ENCODE measurements at places on chromosomes 11 and 22.

DNA sequence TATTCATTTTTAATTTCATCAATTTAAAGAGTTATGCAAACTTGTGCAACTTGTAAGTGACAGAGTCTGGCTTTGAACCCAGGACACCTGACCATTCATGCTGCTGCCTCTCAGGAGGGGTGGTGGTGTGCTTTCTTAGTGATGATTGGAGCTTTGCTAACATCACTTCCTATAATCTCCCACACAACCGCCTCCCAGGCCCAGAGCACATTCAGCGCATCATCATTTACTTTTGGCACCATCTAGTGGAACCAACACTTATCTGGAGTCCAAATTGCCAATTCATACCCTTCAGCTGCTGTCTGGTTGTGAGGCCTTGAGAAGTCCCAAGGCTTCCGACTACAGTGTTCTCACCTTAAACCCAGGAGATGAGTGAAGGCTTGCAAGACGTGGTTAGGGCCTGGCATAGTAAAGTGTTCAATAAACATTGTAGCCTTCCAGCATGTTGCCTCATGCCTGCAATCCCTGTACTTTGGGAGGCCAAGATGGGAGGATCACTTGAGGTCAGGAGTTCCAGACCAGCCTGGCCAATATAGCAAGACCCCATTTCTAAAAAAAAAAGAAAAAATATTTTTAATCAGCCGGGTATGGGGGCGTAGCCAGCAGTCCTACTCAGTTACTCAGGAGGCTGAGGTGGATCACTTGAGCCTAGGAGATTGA, 1.1 kb upstream of the TTLL1 start:
- peak overlapping the region; percentile 74 for H3K4me3 ChIP-seq
- H3K27me3 ChIP-seq, result no peaks in the 10 kb centered on the region
- no peak overlapping the region for H3K27ac ChIP-seq
- H3K4me1 ChIP-seq, result no peaks in the 10 kb centered on the region
- no peak for DNase-seq

DNA sequence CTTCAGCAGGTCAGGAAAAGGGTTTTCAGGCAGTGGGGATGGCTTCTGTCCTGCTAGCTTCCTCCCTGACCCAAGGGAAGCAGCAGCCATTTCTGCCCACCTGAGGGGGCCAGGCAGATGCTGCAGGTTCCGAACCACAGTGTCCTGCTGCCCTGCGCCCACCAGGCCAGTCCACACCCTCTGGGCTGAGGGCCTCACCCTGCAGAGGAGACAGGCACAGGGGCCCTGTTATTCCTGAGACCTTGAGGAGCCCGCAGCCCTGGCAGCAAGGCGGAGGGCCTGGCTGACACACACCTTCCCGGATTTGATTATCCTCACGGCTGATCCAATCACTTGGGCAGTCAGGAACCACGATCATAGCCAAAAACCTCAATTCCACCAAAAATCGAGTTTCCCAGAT, 725.8 kb downstream of the BRD1 start:
- no peak overlapping the region for H3K27ac ChIP-seq
- H3K4me3 ChIP-seq, result no peak overlapping the region
- DNase-seq, result no peak
- H3K4me1 ChIP-seq, result no peaks in the 10 kb centered on the region

DNA sequence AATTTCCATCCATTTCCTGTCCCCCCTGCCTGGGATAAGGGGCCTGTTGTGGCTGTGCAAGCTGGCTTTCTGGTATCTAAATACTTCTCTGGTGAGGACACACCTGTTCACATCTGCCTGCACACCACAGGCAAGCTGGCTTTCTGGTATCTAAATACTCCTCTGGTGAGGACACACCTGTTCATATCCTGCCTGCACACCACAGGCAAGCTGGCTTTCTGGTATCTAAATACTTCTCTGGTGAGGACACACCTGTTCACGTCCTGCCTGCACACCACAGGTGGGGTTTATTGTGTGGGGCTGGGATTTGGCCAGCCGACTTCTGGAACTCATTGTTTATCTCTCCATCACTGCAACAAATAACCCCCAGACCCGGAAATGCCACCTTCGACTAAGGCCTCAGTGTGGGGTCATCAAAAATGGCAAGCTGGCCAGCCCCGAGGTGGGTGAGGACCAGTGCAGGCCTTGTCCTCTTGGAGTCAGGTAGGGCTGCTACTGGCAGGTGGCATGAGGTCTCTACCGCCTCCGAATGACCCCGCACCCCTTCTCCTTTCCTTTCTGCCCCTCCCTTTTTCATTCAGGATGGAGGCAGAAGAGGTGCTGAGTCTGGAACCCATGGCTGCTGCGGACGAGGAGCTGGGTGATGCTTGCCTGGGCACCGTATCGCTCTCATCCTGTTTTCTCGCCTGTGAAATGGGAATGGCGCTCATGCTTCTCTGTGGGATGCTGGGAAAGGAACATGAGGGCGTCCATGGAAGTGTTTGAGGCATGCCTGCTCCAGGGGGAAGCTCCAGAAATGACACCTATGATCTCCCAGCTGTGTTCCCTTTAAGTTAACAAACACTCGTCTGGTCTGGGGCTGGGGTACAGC, 43.5 kb upstream of the MYEOV start:
- no peak overlapping the region for H3K4me3 ChIP-seq
- H3K27me3 ChIP-seq, result no peaks in the 10 kb centered on the region
- DNase-seq, result no peak
- no peak overlapping the region for H3K27ac ChIP-seq

- peak; percentile 33 for DNase-seq
- no peak overlapping the region for H3K4me3 ChIP-seq
- no peaks in the 10 kb centered on the region for H3K27me3 ChIP-seq
- no peaks in the 10 kb centered on the region for H3K36me3 ChIP-seq
- no peak overlapping the region for H3K27ac ChIP-seq
Observed at GRCh38 chr11:24515632-24516031, 18.8 kb downstream of the LUZP2 start.

- H3K4me1 ChIP-seq, result peaks cover 4% of the 10 kb centered on the region
- DNase-seq, result no peak
- peaks cover 2% of the 10 kb centered on the region for H3K36me3 ChIP-seq
- no peaks in the 10 kb centered on the region for H3K27me3 ChIP-seq
- H3K4me3 ChIP-seq, result peak overlapping the region; percentile 92
- no peak overlapping the region for H3K27ac ChIP-seq
Observed at GRCh38 chr22:40637183-40638150, 948 bp upstream of the MRTFA start.

Measured in H9 (cell line).